ENCODE measurements at places on chromosomes 1 and 21. TPM values are rescaled to one million over a fixed set of nuclear protein-coding genes. Genes with fewer than 3 reads are reported as not detected.

GRCh38 chr1:21801100-21801499 is 11.0 kb upstream of the LDLRAD2 start:
- DNase-seq, result peak; percentile 38

GRCh38 chr1:100927276-100927675 is 31.4 kb downstream of the SLC30A7 start:
- DNase-seq, result no peak

GRCh38 chr1:222927031-222927430 is 112.2 kb downstream of the DISP1 start:
- DNase-seq, result no peak

- DNase-seq, result no peak
These were observed 45.5 kb downstream of the CACHD1 start for GRCh38 chr1:64515427-64515826.

COX20 gene
- total RNA-seq, result 76.1 TPM

DNA sequence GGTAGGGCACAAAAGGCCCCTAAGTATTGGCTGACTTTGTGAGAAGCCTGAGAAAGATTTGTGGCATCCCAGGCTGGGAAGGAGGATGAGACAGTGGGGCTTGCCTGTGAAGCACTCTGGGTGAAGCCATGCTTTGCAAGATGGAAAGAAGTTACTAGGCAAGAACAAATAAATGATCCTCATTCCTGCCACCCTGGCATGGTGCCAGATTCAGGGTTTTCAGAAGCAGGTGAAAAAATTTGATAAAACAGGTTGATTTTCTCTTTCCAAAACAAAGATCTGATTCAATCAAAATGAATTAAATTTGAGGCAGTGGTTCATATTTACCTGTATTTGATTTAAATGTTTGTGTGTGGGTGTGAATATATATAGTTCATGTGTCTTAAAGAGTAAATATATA is 386.9 kb upstream of the PROX1 start:
- no peak for DNase-seq

- peak; percentile 62 for DNase-seq
These were observed 70.0 kb downstream of the LUZP1 start for GRCh38 chr1:23098463-23099170.

DNA sequence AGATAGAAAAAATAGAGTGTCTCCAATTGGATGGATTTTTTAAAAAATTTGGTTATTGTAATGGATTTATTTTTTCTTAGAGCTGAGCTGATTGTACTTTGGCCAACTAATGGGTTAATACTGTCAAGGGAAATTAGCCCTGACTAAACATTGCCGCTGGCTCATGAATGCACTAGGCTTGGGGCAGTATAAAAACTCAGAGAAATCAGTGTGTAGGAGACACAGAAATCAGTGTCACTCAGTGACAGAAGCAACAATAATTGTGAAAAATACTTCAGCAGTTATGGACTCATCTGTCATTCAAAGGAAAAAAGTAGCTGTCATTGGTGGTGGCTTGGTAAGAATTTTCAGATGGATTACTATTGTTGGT is at the start of gene KMO:
Gene KMO (plus strand): TSS at position 217 of the 370 bp plus-strand sequence. CDS start 67 bp downstream, at position 284.
- peak; percentile 34 for DNase-seq

GRCh38 chr1:20410503-20410902 is 75.5 kb downstream of the CAMK2N1 start:
- no peak for DNase-seq

SYNJ1 gene
- total RNA-seq, result 6.8 TPM

GRCh38 chr1:7295946-7296345 is 475.1 kb upstream of the VAMP3 start:
- no peak for DNase-seq

- peak; percentile 100 for DNase-seq
These were observed 207.4 kb upstream of the RUNX1 start for GRCh38 chr21:35256468-35256988.

DNA sequence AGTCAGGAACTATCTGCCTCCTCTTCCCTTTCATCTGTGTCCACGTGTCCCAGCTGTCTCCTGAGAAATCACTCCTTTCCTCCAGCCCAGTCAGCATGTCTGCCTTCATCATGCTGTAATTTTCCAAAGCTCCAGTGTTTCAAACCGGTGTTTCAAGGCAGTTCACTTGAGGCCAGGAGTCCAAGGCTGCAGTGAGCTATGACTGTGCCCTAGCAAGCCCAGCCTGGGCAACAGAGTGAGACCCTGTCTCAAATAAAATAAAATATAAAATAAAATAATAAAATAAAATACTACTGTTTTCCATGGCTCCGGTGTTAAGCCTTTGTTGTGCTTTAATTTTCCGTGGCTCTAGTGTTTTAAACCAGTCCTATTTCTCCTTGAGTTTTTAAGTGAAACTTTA is 7.9 kb upstream of the SELENON start:
- DNase-seq, result no peak

AIRE gene
- total RNA-seq, result not detected

DNA sequence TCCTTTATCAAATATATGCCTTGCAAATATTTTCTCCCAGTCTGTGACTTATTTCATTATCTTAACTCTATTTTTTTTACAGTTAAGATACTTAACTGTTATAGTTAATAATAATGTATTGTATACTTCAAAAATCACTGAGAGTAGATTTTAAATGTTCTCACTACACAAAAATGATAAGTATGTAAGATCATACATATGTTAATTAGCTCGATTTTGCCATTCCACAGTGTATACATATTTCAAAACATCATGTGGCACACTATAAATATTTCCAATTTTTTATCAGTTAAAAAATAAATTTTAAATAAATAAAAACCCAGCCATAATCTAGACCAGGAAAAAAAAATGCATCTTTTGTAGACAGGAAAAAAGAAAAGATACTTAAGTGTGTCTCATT is 27.2 kb downstream of the CTTNBP2NL start:
- DNase-seq, result no peak

GRCh38 chr21:33265664-33266049 is 510 bp upstream of the IL10RB start:
- DNase-seq, result no peak

C1QA gene
- not detected for total RNA-seq

GRCh38 chr1:118298397-118298796 is 113.4 kb upstream of the SPAG17 start:
- no peak for DNase-seq

- no peak for DNase-seq
These were observed 149.2 kb downstream of the CACNA1E start for GRCh38 chr1:181632492-181632891.

GRCh38 chr1:68470388-68470970 is 20.7 kb upstream of the RPE65 start:
- peak; percentile 26 for DNase-seq

DNA sequence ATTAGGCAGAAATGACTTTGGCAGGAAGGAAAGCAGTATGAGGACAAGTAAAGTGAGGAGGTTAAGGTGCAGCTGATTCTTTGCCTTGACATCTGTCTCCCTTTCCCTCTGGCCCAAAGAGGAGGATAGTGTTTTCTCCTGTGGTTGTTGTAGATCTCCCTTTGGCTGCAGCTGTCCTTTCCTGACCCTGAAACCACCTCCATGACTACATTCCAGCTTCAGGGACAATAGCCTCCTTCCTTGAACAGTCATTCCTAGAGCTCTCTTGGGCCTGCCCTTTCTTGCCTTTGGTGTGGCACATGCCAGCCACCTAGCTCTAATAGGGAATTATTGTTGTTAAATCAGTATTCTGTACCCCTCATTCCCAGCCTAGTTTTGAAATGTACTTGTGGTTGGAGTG is 6.2 kb downstream of the ZMYM1 start:
- DNase-seq, result no peak

SPRR2G gene
- total RNA-seq, result not detected

- peak; percentile 69 for DNase-seq
These were observed 322.3 kb downstream of the DUSP10 start for GRCh38 chr1:221419513-221420095.

DNA sequence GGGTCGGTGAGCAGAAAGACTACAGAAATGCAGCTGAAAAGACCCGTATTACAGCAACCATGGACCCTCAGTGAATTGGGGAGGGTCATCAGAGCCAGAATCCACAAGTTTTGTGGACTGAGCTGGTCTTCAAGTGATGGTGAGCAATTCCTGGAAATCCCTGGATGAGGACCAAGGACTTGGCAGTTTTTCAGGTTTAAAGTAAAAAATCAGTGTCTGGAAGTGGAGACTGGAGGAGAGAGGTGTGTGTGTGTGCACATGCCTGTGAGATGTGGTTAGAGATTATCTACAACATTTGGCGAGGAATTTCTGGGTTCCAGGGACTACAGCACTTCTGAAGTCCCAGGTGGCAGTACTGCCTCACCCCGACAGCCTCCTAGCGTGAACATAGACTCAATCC is 56.4 kb downstream of the KIRREL1 start:
- peak; percentile 34 for DNase-seq

LAMC1 gene
- total RNA-seq, result 190 TPM

- DNase-seq, result no peak
These were observed 8.9 kb downstream of the VSIG8 start for GRCh38 chr1:159853417-159854115.

GCLM gene
- total RNA-seq, result 18.7 TPM

HCRTR1 gene
- total RNA-seq, result not detected

- DNase-seq, result no peak
These were observed 28.4 kb downstream of the PPP2R5A start for GRCh38 chr1:212313616-212314015.

CD164L2 gene
- not detected for total RNA-seq

RGS5 gene
- 29.6 TPM for total RNA-seq

DNA sequence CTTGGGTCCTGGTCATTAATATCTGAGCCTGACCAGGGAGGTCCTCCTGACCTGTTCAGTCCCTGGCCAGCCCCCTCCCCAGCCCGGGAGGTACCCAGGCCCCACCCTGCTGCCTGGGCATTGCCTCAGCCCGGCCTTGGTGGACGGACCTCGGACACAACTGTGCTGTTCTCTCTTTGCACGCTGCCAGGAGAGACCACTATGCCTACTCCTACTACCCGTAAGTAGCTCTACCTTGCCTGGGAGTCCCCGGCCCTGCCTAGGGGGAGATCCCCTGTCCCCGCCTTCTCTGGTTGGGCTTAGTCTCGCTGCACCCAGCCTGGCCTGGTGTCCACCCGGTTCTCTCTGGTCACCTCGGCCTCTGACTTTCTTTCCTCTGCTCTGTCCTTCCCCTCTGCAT is 53.2 kb downstream of the PTPRU start:
- DNase-seq, result no peak

GRCh38 chr1:98333406-98333805 is 328.1 kb upstream of the SNX7 start:
- no peak for DNase-seq

GRCh38 chr1:214289574-214290272 is 8.8 kb downstream of the SMYD2 start:
- DNase-seq, result no peak

KRTAP21-2 gene
- total RNA-seq, result not detected

- no peak for DNase-seq
These were observed 217.4 kb upstream of the KIAA0040 start for GRCh38 chr1:175409938-175410337.

DNA sequence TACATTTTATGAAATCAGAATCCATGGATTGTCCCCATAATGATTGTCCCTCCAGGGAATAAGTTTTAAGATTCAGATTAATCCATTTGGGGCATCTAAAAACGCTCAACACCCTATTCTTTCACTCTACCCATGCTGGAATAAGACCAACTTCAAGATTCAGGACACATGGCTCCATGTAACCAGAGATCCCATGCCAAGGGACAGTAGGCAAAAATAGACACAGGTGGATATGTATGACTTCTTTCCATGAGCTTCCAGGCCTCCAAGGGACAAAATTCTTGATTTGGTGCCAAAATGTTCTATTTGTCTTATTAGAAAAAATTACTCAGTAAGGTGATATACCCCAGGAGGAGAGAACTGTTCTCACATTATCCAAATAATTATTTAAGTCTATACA is 178.8 kb downstream of the NRIP1 start:
- DNase-seq, result no peak

GRCh38 chr1:115840605-115841460 is at the start of gene NHLH2:
Gene NHLH2, minus strand, starts transcription at chr1:115841126. Its CDS starts 2,754 bp downstream, at chr1:115838372.
- no peak for DNase-seq

- DNase-seq, result peak; percentile 19
These were observed 643.0 kb downstream of the KIF26B start for GRCh38 chr1:245797592-245798348.

SH2D1B gene
- total RNA-seq, result 0.05 TPM

BEND5 gene
- not detected for total RNA-seq

FCRLB gene
- 2.7 TPM for total RNA-seq
